ENCODE measurements at places on chromosomes 12 and 14. TPM values are rescaled to one million over a fixed set of nuclear protein-coding genes. Genes with fewer than 3 reads are reported as not detected.

DNA sequence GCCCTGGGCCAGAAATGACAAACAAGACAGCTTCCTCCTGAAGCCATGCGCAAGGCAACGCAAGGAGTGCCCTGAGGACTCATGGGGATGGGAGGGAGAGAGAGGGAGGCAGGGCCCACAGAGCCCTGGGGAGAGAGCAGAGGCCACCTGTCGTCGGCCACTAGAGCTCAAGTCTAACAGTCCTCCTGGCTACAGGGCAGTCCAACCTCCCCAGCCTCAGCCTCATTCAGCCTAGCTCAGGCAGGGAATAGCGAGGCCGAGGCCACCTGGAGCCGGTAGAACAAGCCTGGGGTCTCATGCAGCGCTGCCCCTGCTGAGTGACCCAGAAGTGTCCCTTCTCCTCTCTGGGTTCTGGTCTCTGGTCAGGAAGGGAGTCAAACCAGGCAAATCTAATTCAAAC, 69.5 kb downstream of the BCL11B start:
- no peak for DNase-seq

DNA sequence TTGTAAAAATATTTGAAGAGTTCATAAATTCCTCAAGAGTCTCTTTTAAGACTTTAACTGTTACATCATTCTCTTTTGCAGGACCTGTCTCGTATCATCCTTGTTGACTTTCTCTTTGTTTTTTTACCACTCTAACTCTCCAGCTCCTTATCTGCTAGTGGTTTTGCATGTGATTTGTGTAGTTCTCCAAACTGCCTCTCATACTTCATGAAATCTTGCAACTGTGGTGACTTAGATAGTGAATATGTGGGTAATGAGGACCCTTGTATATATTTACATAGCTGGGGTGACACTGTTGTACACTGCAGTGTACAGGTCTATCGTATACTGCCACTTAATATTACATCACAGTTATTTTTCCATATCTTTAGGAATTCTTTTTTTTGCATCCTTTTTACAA, 40.2 kb upstream of the EMP1 start:
- no peak for DNase-seq

DNA sequence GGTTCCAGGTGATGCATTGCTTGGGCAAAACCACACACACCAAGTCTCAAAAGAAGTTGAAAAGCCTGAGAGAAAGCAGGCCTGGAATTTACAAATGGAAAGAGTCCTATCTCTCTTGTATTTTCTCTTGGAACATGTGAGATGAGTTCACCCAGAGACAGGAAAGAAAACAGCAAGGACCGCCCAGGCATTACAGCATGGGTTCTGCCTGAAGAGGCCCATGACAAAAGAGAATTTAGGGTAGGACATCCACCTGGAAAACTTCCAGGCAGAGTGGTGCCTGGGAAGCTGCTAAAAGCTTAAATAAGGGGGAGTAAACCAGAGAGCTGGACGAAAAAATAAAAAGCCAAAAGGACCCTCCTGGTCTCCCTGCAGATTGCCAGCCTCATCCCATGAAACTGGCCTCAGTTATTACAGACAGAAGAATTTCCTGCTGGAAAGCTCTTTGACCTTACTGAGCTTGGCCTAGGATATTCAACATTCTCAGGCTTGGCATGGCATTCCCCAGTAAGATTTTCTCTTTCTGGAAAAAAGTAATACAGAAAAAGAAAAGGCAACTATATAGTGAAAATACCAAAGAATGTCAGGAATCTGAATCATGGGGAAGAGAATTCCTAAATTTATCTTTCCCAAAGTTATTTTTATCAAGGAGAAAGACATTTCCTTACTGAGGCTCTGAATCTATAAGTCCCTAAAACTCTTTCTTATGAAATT, 121.3 kb upstream of the NUDT4 start:
- DNase-seq = no peak

- no peak for DNase-seq
Observed at GRCh38 chr14:67950386-67950785, 130.8 kb downstream of the RAD51B start.

DNA sequence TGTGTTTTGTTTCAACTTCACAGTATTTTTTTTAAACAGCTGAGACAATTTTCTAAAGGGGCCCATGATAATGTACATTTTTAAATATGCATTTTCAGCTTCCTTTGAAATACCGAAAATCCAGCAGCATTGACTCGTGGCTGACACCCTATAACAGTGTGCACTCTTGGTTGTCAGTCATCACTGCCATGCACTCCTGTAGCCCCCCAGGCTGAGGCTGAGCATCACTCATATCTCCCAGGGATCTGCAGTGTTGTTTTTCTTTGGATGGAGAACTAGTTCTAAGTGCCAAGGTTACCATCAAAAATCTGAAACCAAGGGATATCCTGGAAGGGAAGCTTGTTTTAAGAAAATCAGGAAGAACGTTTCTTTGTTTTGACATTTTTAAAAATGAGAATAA, 81.2 kb downstream of the C14orf132 start:
- no peak for DNase-seq

GRCh38 chr14:35927727-35928126, 101.6 kb downstream of the BRMS1L start:
- peak; percentile 61 for DNase-seq

DNA sequence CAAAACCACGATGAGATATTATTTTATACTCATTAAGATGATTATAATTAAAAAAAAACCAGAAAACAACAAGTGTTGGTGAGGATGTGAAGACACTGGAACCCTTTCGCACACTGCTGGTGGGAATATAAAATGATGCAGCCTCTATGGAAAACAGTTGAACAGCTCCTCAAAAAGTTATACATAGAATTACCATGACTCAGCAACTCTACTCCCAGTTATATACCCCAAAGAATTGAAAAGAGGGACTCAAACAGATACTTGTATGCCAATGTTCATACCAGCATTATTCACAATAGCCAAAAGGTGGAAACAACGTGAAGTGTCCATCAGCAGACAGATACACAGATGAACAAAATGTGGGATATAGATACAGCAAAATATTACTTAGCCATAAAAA, 53.1 kb downstream of the TAOK3 start:
- DNase-seq = no peak

GRCh38 chr12:118543651-118544050, 167.3 kb downstream of the SUDS3 start:
- DNase-seq = no peak

- no peak for DNase-seq
Observed at GRCh38 chr12:55965240-55965639, 602 bp downstream of the PMEL start.

GRCh38 chr12:92437452-92437851, 265.3 kb upstream of the PLEKHG7 start:
- DNase-seq = no peak

DNA sequence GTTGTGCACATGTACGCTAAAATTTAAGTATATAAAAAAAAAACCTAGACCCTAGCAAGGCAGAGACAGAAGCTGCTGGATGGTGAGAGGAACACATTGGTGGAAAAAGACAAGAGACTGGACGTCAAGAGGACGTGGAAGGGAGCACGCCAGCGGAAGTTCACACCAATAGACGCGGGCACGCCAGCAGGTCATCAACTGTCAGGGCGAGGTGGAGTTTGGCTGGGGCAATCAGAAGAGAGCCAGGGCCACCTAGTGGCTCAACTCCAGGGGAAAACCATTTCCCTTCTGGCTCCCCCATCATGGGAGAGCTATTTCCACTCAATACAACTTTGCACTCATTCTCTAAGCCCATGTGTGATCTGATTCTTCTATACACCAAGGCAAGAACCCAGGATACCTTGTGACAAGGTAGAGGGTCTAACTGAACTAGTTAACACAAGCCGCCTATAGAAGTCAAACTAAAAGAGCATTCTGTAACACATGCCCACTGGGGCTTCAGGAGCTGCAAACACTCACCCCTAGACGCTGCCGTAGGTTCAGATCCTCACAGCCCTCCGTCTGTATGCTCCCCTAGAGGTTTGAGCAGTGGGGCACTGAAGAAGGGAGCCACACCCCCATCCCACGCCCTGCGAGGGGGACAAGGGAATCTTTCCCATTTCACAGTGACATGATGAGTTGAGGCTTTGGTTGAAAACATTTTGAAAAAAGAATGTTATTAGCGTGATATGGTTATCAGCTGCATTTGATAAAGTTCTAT, 702.7 kb downstream of the TMTC2 start:
- DNase-seq = no peak

TMEM116 gene
- 10.3 TPM for total RNA-seq

SAMD15 gene
- total RNA-seq = 4.5 TPM

C12orf54 gene
- not detected for total RNA-seq

PLEKHH1 gene
- total RNA-seq = 3.3 TPM

RASAL1 gene
- 0.06 TPM for total RNA-seq

Data from Daoy (cell line).